ENCODE measurements at places on chromosomes 2 and 18. TPM values are rescaled to one million over a fixed set of nuclear protein-coding genes. Genes with fewer than 3 reads are reported as not detected.
A peak's percentile ranks its signal among the peaks of the same experiment; 100 is the strongest.

DNA sequence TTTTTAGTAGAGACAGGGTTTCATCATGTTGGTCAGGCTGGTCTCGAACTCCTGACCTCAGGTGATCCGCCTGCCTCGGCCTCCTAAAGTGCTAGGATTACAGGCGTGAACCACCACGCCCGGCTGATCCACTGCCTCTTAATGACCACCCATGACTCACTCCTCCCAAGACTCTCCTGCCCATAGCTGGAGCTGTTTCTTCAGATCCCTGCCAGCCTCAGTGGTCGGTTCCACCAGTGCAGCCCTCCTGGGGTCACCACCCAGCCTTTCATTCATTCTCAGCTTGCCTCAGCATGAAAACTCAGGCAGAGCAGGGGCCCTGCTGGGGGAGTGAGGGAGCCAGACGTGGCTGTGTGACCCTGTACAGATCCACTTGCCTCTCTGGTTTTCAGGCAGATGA lies 12.5 kb downstream of the KCNIP3 start:
- peaks cover 7% of the 10 kb centered on the region for H3K27me3 ChIP-seq
- no peak overlapping the region for H3K27ac ChIP-seq
- H3K4me3 ChIP-seq: no peak overlapping the region

- H3K27ac ChIP-seq: no peak overlapping the region
- H3K4me3 ChIP-seq: no peak overlapping the region
- H3K4me1 ChIP-seq: peaks cover 8% of the 10 kb centered on the region
- peaks cover 13% of the 10 kb centered on the region for H3K36me3 ChIP-seq
- H3K27me3 ChIP-seq: no peaks in the 10 kb centered on the region
- no peak for DNase-seq
Observed at GRCh38 chr2:201406077-201406662, 45.1 kb downstream of the TRAK2 start.

DNA sequence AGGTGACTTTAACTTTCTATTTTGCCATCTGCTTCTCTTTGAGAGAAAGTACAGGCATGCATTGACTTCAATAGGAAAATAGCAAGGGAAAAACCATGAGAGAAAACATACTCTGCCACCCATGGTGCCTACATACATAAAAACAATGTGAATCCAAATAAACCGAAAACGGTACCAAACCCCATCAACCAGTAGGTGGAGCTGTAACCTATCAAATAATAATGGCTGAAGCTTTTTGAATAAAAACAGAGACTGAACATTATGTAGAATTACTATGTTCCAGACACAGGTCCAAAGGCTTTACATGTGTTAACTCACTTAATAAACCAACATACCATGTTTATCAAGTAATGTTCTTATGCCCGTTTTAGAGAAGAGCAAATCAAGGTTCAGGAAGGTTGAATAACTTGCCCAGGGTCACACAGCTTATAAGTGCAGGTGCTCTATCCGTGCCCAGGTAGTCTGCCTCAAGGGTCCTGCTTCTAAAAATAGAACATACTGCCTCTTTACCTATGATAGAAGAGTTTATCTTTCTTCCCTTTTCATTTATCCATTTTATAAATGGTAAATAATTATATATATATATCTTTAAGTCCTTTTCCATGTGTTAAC lies 293.9 kb upstream of the SYT4 start:
- no peak overlapping the region for H3K4me3 ChIP-seq
- H3K27ac ChIP-seq: no peak overlapping the region
- H3K36me3 ChIP-seq: no peaks in the 10 kb centered on the region
- DNase-seq: no peak

DNA sequence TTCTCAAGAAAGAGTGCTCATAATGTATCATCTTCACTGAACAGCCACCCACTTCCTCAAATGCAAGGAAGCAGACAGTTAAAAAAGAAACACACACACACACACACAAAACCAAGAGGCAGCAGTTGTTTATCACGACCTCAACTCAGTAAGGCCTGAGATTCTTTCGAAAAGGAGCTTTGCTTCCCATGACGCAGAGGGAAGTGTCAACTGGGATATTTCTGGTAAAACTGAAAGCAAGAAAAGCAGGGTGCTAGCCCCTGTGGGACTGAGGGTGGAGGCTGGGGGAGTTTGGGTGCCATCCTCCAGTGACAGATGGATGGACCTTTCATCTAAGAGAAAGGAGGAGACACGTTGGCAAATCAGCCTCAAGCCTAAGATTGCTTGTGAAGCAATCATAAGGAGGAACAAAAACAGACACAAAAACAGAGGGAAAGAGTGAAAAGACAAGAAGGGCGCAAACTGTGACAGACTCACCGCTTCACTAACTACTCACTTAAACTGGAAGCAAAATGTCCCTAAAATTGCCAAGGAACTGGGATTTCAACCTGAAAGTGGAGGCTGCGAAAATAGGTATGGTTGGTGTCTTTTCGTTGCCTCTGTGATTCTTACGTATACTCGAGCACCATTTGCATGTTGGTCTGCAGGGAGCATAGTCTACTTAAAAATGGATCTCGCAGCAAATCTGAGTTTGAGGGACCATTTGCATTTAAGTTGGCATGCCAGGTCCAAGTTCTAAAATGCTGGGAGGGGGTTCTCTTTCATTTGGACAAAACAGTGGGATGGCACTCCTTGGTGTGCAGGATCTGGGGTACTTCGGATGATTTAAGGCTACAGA lies at the start of gene ARHGAP25:
Gene ARHGAP25 (plus strand): TSS at position 124 of the 838 bp plus-strand sequence. CDS start 389 bp downstream, at position 513.
- peaks cover 17% of the 10 kb centered on the region for H3K4me1 ChIP-seq
- no peak for DNase-seq
- no peak within 1 kb of the TSS for H3K4me3 ChIP-seq
- no peaks in the 10 kb centered on the region for H3K27me3 ChIP-seq

DNA sequence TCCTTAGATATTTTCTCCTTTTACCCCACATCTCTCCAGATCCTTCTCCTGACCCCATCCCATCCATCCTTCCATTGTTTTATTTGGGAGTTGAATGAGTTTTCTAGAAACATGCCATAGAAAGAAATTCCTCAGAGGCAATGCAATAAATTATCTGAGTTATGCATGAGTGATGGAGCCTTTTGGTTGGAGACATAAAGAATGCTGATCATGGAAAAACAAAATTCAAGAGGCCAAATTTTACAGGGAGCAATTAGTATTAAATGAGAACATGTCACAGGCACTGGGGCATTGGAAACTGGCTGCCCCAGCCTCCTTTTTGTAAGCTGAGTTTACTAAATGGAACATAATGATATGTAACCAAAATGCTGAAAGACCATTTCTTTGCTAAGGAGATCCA lies 74.2 kb upstream of the LCLAT1 start:
- no peaks in the 10 kb centered on the region for H3K36me3 ChIP-seq
- peak overlapping the region; percentile 75 for H3K27ac ChIP-seq
- no peak for DNase-seq
- H3K4me1 ChIP-seq: peaks cover 40% of the 10 kb centered on the region
- H3K4me3 ChIP-seq: no peak overlapping the region
- no peaks in the 10 kb centered on the region for H3K27me3 ChIP-seq

GRCh38 chr2:29113891-29114321 lies 1.3 kb upstream of the CLIP4 start:
- H3K27ac ChIP-seq: peak overlapping the region; percentile 92
- H3K4me3 ChIP-seq: no peak overlapping the region
- peaks cover 50% of the 10 kb centered on the region for H3K4me1 ChIP-seq
- DNase-seq: peak; percentile 67
- H3K27me3 ChIP-seq: no peaks in the 10 kb centered on the region
- H3K36me3 ChIP-seq: no peaks in the 10 kb centered on the region

DNA sequence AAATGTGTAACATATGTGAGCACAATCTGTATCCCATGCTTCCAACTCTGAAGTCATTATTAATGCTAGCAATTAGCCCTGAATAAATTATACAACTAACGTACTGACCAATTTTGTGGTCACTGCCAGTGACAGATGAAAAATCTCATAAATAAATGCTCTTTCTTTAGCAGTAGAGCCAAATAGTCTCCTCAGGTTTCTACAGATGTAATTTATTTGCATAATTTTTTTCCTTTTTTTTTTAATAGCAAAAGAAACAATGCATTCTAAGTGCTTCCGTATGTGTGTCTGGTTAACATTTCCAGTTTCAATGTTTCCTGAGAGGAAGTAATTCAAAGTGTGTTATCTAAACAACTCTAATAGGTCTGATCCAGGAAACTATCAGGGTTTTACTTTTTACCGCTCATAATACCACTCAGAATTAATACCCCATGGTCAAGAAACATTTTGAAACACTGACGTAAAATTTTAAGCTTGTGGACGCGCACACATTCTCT lies 108.4 kb downstream of the MEP1B start:
- peaks cover 8% of the 10 kb centered on the region for H3K4me1 ChIP-seq
- H3K27ac ChIP-seq: no peak overlapping the region
- DNase-seq: no peak
- H3K27me3 ChIP-seq: no peaks in the 10 kb centered on the region

DNA sequence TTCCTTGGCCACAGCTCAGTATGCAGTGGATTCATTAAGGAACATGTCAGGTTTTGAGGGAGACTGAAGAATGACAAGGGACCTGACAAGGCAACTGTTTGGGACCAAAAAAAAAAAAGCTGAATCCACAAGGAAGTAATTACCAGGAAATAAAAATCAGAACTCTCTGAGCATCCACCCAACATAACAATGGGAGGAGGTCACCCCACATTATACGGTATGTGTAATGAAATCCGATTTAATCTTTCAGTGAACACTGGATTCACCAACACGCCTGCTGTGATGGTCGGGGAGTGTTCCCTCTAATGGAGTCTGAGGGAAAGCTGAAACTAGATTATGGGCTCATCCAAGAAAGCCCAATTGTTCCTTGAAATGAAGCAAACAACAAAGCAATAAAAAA lies 329.3 kb downstream of the ETAA1 start:
- no peaks in the 10 kb centered on the region for H3K27me3 ChIP-seq
- no peaks in the 10 kb centered on the region for H3K36me3 ChIP-seq
- no peaks in the 10 kb centered on the region for H3K4me1 ChIP-seq
- no peak overlapping the region for H3K27ac ChIP-seq
- no peak overlapping the region for H3K4me3 ChIP-seq

GRCh38 chr18:37544713-37545112 lies 20.9 kb downstream of the CELF4 start:
- no peak overlapping the region for H3K4me3 ChIP-seq
- no peaks in the 10 kb centered on the region for H3K4me1 ChIP-seq
- no peaks in the 10 kb centered on the region for H3K36me3 ChIP-seq
- H3K27me3 ChIP-seq: peaks cover 5% of the 10 kb centered on the region
- DNase-seq: no peak

- H3K4me1 ChIP-seq: no peaks in the 10 kb centered on the region
- H3K27ac ChIP-seq: no peak overlapping the region
- H3K36me3 ChIP-seq: no peaks in the 10 kb centered on the region
Observed at GRCh38 chr2:187017438-187017837, 168.5 kb upstream of the ZSWIM2 start.

GRCh38 chr2:63631501-63631900 lies 42.7 kb downstream of the MDH1 start:
- no peaks in the 10 kb centered on the region for H3K36me3 ChIP-seq
- no peak overlapping the region for H3K4me3 ChIP-seq
- no peak overlapping the region for H3K27ac ChIP-seq
- DNase-seq: no peak

DNA sequence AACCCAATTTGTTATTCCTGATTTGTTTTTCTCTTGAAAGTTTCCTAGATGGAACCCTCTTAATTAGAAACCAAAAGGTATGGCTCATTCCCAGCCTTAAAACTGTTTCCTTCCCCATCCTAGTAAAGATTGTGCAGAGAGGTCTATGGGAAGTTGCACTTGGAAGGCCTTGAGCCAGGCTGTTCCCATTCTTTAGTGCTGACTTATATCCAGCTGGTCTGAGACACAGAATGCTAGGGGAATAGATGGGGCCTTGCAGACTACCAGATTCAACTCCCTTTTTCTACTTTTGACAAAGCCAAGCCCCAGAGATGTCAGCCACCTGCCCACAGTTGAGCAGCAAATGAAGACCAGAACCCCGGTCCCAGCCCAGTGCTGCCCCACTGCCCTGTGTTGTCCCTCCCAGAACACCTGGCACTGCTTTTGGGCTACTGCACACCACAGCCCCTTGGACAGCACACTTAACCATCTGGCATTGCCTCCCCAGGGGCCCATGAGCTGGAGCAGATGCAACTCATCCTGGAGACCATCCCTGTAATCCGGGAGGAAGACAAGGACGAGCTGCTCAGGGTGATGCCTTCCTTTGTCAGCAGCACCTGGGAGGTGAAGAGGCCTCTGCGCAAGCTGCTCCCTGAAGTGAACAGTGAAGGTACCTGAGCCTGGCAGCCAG lies 98.2 kb downstream of the MRO start:
- DNase-seq: no peak
- H3K27ac ChIP-seq: no peak overlapping the region
- H3K4me3 ChIP-seq: no peak overlapping the region
- H3K27me3 ChIP-seq: no peaks in the 10 kb centered on the region
- no peaks in the 10 kb centered on the region for H3K36me3 ChIP-seq

GRCh38 chr2:96329456-96329855 lies 4.3 kb downstream of the ITPRIPL1 start:
- no peak for DNase-seq
- H3K4me3 ChIP-seq: no peak overlapping the region
- peaks cover 7% of the 10 kb centered on the region for H3K4me1 ChIP-seq
- H3K27ac ChIP-seq: no peak overlapping the region
- H3K27me3 ChIP-seq: peaks cover 14% of the 10 kb centered on the region

DNA sequence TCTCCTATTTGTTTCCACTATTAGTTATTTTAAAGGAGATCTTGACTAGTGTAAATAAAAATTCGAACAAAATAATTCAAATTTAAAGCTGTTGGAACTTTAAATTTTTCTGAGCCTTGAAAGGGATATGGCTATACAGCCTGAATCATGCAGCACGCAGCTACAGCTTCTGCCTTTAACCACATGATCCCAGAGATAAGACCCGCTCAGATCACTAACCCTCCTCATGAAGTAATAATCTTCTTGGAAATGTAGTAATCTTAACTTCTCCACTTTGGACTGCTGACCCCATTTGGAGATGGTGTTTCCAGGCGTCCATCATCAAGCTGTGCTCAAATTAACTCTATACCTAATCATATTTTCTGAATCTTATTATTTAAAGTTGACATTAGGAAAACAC lies 336.6 kb downstream of the DSC3 start:
- H3K4me1 ChIP-seq: no peaks in the 10 kb centered on the region
- no peak for DNase-seq
- no peak overlapping the region for H3K27ac ChIP-seq
- no peaks in the 10 kb centered on the region for H3K27me3 ChIP-seq
- no peaks in the 10 kb centered on the region for H3K36me3 ChIP-seq
- H3K4me3 ChIP-seq: no peak overlapping the region

DNA sequence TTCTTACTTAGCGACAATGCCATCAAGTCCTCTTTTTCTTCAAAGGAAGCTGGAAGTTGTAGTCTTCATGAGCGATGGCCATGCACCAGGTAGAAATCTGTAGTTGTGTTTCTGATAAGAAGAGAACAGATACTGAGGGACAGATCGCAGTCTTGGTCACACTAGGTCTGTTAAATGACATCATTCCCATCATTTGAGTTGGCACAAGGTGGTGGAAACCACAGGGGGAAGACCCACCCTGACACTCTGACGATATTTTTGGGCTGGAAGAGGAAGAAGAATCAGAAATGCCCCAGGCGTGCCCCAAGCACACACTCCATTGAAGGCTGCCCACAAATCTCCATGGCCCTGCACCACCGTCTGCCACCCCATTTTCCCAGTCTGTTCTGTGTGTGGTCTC lies 89.0 kb upstream of the BOD1L2 start:
- no peak overlapping the region for H3K27ac ChIP-seq
- H3K4me1 ChIP-seq: no peaks in the 10 kb centered on the region
- H3K4me3 ChIP-seq: no peak overlapping the region
- H3K27me3 ChIP-seq: peaks cover 11% of the 10 kb centered on the region
- H3K36me3 ChIP-seq: no peaks in the 10 kb centered on the region
- DNase-seq: no peak

Gene YIPF4
- 54.6 TPM for total RNA-seq

Gene ZBTB7C
- total RNA-seq: 0.50 TPM

Gene KCNG2
- total RNA-seq: not detected

Gene VIL1
- total RNA-seq: not detected

Gene TMEM247
- total RNA-seq: not detected

Gene LYG1
- total RNA-seq: 0.37 TPM

Gene MSTN
- not detected for total RNA-seq
